Activated CD8-positive, alpha-beta memory T cell treated with anti-CD3 and anti-CD28 coated beads for 1 hour (primary cell): ENCODE measurements at places on chromosomes 6 and 20.

- DNase-seq = no peak
These were observed 17.6 kb upstream of the ELMO2 start for GRCh38 chr20:46423882-46424482.

DNA sequence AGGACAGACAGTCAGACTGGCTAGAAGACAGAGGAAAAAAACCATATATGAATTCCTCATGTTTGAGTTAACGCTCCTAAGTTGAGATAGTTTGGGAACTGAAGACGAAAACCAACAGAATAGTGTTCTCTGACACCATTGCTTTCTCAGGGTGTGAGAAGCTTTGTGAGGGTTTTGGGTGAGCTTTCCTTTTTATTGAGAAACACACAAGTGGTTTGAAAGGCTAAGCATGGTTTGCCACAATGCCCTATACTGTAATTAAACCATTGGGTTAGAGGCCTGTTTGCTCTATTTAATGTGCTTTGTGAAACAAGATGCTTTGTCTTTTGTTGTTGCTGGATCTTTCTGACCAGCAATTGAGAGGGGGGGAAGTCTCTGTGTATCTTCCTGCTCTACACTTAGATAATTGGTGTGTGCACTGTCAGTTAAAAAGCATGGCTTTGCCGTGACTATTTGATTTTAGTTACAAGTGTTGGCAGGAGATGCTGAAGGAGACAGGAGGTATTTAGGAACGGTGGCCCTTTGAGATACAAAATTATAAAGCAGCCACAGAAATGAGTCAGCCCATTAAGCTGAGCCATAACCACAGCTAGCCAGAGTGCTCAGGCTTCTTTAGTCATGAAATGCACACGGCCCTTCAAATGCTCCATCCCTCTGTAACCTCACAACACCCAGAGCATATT lies 273.0 kb upstream of the PREP start:
- DNase-seq = no peak

DNA sequence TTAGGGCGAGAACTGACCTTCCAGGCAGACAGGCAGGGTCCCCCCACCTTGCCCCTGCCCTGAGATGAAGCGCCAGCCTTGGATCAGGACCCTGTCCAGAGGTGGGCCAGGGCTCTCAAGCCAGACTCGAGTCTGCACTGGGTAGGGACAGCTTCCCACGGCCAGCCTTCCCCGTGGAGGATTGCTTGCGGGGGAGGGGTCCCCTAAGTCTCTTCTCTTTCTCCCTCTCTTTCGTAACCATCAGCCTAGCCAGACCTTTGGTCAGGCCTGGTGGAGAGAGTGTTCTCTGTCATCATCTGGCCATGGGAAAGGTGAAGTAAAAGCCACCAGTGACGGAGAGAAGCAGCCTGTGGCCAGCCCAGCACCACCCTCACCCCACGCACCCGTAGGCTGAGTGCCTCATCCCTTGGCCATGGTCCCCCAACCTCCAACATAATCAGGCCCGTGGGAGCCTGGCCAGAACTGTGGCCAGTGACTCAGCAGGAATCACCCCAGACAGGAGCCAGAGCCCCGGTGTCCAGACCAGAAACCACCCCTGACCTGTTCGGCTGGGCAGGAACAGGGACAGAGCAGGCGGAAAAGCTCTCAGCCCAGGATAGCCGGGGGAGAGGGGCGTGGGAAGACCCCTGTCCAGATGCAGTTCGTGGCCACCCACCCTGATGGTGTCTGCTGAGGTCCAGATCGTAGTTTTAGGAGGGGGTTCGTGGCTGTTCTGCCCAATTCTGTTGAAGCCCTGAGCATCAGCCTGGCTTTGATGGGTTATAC lies 47.1 kb downstream of the SNAI1 start:
- no peak for DNase-seq

DNA sequence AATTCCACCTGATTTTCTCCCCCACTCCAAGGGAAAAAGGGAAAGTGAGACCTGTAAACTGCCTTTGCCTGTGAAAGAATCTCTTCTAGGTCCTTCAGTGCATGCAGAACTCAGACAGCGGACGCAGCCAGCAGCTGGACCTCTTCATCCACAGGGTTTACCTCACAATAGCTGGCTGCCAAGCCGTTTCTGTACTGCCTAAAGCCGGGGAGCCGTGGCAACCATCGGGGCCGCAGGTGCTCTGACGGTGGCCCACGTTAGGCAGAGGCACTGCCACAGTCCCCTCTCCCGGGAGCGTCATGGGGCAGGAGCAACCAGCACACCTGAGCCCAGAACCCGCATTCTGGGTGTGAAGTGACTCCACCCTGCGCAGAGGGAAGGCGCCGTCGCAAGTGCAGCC lies 206.1 kb downstream of the TTLL2 start:
- DNase-seq = no peak
